Endothelial cell of coronary artery (primary cell): ENCODE measurements at places on chromosomes 6 and 20. TPM values are rescaled to one million over a fixed set of nuclear protein-coding genes. Genes with fewer than 3 reads are reported as not detected.

Gene GZF1
- total RNA-seq = 18.4 and 28.7 TPM in 2 replicates

Gene ANKRD66
- not detected in 2 replicates for total RNA-seq

Gene MYLK4
- total RNA-seq = 0.36 and 0.38 TPM in 2 replicates

Gene PSORS1C2
- total RNA-seq = not detected in 2 replicates

Gene GPR63
- 0.09 and 0.19 TPM in 2 replicates for total RNA-seq

Gene AGPAT4
- 7.3 and 8.5 TPM in 2 replicates for total RNA-seq

Gene STX11
- total RNA-seq = 5.7 and 10.4 TPM in 2 replicates

Gene OR2J3
- total RNA-seq = not detected in 2 replicates

Gene HMGCLL1
- under 0.01 TPM in 1 of 2 replicates, not detected in the other for total RNA-seq

Gene RAB44
- total RNA-seq = under 0.01 TPM in 2 replicates

Gene SEMG1
- not detected in 2 replicates for total RNA-seq

Gene OOEP
- not detected in 2 replicates for total RNA-seq

Gene CD109
- 12.9 and 15.4 TPM in 2 replicates for total RNA-seq

Gene SERAC1
- 5.7 and 8.5 TPM in 2 replicates for total RNA-seq

Gene RALY
- total RNA-seq = 78.0 and 101 TPM in 2 replicates

Gene TCF15
- 0.09 and 0.90 TPM in 2 replicates for total RNA-seq

Gene BMP6
- total RNA-seq = 141 and 190 TPM in 2 replicates

Gene CRIP3
- total RNA-seq = not detected in 2 replicates

Gene SLC22A3
- total RNA-seq = 0.09 TPM in 2 replicates

Gene C6orf132
- total RNA-seq = 0.85 TPM in 1 of 2 replicates, not detected in the other

Gene SPEF1
- 0.09 TPM in 2 replicates for total RNA-seq

Gene NKAIN4
- total RNA-seq = not detected in 2 replicates

Gene GFOD1
- total RNA-seq = 43.8 and 44.5 TPM in 2 replicates

Gene MLN
- total RNA-seq = not detected in 2 replicates

Gene BTN1A1
- total RNA-seq = not detected in 2 replicates

Gene SPTLC3
- total RNA-seq = 0.09 and 0.85 TPM in 2 replicates

Gene LZTS3
- total RNA-seq = 2.2 and 4.2 TPM in 2 replicates

Gene LGSN
- not detected in 2 replicates for total RNA-seq

Gene DEFB124
- total RNA-seq = not detected in 2 replicates

Gene RIPPLY2
- not detected in 2 replicates for total RNA-seq

Gene PSORS1C1
- 4.8 and 11.9 TPM in 2 replicates for total RNA-seq

Gene TMEM244
- total RNA-seq = not detected in 2 replicates
